Activated CD4-positive, alpha-beta T cell treated with anti-CD3 and anti-CD28 coated beads for 48 hours (primary cell): ENCODE measurements at places on chromosomes 5 and 9.

GRCh38 chr9:68981789-68982188, 32.1 kb downstream of the PRKACG start:
- no peak for DNase-seq

DNA sequence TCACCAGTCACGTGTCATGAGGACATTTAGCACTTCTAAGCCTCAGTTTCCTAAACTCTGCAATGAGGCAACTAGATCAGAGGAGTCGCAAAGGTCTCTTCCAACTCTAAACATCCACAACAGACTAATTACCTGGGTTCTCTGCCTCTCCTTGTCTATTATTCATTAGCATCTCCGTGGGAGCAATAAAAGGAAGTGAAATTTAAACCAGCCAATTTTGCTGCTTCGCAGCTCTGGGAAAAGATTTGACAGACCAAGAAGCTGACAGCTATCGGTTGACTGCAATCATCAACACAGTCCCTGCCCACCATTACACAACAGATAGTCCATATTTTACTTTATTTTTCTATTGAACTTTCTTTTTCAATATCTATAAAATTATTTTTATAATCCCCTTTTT, 308.9 kb downstream of the NR2F1-AS1 start:
- no peak for DNase-seq

DNA sequence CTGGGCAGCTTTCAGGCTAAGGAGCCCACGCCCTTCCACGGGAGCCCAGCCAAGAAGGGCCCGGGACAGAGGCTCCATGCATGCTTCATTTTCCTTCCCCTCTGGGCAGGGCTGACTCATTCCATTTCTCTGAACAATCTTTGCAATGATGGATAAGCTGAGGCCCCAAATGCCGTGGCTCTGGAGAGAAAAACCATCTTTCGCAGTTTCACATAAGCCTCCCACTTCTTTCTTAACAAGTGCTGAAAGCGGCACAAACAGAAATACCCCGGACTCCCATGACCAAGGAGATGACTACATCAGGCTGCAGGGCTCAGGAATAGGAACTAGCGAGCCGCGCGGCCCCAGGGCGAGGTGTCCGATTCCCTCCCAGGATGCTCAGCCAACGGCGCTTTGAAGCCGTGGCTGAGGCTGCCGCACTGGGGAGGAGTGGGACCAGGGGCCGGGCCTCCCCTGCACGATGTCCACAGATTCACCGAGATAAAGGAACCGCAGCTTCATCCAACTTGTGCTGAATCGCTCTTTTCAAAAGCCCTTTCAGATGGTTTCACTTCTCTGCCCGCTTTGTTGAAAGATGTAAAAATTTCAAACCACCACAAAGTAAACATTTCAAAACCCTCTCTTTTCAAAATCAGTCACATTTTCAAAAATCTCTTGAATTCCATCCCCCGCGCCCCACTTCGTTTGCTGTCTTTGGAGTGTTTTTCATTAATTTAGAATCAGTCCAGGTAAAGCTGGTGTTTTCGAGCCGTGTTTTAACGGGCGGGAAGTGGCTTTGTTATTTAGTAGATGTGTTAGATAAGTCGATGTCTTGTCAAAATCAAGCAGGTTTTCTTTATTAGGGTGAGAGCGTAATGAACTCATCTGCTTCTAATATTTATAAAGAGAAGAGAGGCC, 96.5 kb upstream of the LMX1B start:
- peak; percentile 73 for DNase-seq

DNA sequence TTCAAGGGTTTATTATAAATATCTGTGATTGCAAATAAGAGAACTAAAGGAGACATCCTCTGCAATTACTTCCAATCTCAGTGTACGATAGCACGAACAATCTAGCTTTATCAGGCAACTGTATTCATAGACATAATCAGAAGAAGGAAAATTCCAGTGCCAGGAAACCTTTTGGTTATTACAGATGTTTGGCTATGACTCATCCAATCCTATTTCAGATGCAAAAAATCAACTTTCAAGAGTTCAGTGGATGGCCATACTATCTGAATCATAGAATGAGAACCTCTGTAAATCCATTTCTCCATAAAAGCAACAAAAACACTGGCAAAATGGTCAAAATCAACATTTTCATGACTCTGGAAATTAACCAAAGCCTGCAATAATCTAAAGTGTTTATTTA, 37.9 kb downstream of the GAS1 start:
- DNase-seq: no peak

GRCh38 chr5:159094745-159095144, 5.0 kb downstream of the EBF1 start:
- peak; percentile 75 for DNase-seq
